Activated CD8-positive, alpha-beta memory T cell treated with anti-CD3 and anti-CD28 coated beads for 24 hours (primary cell): ENCODE measurements at places on chromosomes 5 and 9.

DNA sequence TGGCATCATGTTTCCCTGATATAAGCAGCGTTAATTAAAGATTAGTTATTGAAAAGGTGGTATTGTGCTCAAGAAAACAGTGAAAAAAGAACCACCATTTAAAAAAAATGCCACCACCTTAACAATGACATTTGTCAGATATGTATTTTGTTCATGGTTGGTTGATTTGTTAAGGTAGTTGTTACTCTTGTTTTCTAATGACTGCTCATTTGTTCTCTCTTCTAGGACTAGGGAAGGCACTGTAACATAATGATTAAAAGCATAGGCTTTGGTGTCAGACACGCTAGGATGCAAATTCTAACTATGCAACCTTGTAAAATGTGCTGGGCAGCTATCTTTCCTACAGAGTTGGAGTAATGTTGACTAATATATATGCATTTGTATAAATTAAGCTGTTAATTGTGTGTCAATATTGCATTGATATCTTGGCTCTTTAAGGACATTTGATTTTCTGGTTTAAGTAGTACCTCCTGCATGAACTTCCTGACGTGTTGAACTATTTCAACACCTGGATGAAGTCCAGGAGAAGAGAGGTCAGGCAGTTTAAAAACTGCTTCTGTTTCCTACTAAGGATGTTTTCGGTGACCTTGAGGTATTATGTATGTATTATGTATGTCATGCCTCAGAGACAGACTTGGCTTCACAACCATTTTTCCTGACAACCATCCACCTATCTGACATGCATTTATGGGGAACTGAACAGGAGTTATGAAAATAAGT, 77.8 kb downstream of the MUSK start:
- no peak for DNase-seq

DNA sequence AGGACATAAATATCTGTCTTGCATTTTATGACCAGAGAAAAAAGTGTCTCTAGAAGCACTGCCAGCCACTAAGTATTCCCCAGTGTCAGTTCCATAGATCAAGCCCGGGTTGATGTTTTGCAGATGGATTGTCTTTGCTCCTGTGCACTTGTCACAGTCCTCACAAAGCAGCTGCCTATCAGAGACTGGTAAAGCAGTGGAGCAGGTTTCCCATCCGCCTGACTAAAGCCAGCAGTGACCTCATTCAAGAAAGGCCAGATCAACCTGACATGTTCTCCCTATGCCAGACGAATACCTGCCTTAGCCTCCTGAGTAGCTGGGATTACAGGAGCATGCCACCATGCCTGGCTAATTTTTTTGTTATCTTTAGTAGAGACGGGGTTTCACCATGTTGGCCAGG, 26.8 kb upstream of the GARNL3 start:
- DNase-seq: no peak

DNA sequence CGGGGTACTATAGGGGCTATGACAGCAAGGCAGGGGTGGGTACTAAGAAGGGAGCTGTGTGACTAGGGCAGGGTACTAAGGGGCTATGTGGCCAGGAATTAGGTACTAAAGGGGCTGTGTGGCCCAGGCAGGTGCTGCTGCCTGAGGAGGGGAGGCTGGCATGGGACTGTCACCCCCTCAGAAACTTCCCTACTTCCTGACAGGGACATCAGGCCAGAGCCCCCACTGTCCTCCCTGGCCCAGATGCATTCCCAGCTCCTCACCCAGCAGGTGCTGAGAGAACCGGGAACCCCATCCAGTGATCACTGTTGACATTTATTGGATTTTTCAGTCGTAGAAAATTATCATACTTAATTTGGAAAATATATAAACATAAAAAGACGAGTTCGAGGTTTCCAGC, 26.6 kb downstream of the IRX2 start:
- no peak for DNase-seq

- DNase-seq: no peak
These were observed 151.5 kb downstream of the DCP2 start for GRCh38 chr5:113128082-113128481.

DNA sequence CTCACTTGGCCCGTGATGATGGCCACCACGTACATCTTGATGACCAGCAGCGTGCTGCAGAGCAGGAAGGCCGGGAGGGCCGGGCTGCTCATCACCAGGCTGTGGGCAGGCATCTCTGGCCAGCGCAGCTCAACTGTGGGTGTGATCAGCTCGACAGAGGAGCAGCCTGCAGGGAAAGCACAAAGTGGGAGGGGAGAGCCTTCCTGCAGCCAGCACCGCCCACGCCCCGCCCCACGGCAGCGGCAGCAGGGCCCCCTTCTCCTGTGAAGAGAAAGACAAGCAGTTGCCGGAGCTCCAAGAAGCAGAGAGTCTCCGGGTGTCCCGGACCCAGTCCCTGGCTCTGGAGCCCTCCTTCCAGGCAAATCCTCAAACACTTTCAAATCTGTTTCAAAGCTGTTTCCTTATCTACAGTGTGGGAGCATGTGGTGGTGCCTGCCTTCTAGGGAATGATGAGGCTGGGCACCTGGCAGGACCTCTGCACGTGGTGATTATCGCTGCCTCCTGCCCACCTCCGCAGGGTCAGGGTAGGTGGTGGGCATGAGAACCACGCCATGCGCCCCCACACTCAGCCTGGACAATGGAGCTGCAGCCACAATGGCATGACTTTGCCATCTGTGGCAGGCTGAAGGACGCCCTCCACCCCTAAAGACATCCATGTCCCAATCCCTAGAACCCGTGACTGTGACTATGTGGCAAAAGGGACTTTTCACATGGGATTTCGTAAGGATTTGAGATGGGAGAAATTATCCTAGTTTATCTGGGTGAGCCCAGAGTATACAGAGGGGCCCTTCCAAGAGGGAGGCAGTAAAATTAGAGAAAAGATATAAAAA, at the start of gene PTGES:
Gene PTGES, minus strand, starts transcription at position 143 of the 830 bp plus-strand sequence. Its CDS starts 30 bp downstream, at position 113.
- DNase-seq: peak; percentile 73

DNA sequence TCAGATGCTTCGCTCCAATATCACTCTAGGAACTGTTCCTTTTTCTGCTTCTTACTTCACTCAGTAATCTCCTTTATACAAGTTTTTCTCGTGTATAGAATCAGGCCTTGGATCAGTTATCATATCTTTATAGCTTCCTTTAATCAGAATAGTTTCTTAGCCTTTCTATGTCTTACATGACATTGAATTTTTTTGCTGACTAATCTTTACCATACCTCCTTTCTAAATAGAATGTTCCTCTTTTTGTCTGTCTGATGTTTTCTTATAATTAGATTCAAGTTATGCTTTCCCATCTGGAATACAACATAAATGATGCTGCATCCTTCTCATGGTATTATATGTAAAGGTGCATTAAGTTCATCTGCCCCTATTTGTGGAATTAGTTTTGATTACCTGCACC, 40.2 kb upstream of the TYRP1 start:
- DNase-seq: no peak

DNA sequence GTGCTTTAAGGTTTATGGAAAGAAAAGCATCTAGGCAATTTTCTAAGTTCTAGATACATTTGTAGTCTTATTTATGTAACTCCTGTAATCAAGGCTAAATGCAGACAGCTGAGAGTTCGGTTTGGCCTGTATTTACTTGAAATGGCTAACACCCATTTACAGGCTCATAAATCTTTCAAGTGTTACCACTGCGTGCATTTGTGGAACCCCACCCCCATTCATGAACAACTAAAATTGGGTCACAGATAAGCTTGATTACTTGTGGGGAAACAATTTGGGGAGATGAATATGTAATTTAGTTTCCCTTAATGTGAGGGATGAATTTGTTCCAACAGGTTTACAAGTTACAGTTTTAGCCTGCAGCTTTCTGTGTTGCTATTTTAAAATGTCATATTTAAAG, 360.6 kb downstream of the ARRDC3 start:
- no peak for DNase-seq

DNA sequence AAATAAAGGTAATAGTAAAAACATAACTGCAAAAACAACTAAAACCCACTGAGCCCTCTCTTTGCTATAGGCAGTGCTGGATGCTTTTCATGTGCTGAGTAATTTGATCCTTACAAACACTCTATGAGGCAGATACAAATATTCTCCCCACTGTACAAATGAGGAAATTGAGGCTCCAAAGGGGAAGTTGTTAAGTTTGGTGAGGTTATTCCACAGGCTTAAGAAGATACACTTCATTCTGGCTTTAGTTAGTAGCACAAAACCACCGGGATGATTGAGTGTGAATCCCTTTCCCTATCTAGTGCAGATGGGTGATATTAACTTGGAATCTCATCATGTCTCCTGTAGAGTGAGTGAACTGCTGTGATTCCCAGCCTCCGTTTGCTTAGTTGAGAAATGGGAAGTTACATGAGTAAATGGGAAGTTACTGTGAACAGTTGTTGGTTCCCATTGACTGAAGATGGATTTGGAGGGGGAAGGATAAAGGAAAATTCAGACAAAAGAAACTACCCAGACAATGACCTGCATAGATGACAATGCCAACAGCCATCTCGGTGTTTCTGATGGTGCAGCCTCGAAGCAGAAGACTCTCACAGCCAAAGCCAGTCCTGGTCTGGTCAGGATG, 208.3 kb downstream of the ATP10B start:
- DNase-seq: no peak

GRCh38 chr9:89436963-89437625, 60.8 kb downstream of the SEMA4D start:
- no peak for DNase-seq

DNA sequence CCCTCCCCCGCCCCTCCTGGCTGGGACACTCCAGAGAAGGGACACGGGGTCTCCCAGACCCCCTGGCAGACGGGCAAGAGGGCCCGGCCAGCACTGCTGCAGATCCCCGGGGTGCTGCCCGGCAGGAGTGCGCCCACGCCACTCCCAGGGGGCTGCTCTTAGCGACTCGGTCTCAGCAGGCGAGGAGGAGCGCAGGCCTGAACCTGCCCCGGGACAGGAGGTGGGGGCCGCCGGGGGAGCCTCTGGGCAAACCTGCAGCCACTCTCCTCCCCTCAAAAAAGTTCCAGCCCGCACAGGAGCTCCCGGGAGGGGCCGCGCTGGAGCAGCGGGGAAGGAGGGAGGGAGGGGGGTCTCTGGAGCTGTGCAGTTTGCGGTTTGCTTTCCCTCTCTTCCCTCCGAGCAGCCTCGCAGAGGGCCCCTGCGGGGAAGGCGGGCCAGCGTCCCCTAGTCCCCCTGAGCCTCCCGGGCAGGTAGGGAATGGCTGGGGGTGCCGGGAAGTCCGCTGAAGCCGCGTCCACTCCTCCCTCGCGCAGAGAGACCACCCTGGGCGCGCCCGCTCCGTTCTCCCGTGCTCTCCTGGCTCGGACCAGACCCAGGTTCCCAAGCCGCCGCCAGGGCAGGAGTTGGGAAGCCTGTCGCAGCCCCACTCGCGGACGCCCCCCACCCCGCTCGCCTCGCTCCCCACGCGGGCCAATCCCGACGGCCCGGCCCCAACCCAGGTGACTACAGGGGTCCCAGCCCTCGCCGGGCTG, 44.2 kb downstream of the NACC2 start:
- peak; percentile 58 for DNase-seq

DNA sequence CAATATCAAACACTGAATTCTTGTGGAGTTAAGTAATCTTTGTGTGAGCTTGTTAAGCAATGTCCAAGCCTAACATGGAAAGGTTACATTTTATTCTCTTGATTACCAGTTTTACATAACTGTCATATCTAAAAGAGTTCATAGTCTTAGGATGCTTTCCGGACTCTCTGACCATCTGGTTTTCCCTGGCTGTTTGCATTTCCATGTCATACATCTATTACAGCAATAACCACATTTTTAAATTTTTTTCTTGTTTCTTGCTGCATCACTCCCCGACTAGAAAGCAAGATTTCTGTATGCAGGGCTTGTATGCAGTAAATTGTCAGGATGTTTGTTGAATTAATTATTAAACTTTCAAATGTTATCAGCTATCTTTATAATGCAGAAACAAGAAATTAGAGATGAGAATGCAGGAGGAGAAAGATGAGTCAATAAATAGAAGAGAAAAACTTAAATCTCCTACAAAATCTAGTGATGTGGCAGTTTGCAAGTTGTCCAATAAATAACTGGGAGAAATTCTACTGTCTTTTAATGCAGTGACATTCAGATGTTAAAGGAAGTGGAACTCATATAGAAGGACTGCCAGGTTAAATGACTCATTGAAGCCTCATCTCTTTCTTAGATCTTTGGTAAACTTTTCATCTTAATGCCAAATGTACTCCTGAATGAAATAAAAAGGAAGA, 179.6 kb upstream of the SGCD start:
- no peak for DNase-seq

GRCh38 chr5:158976035-158976434, 123.7 kb downstream of the EBF1 start:
- DNase-seq: no peak

DNA sequence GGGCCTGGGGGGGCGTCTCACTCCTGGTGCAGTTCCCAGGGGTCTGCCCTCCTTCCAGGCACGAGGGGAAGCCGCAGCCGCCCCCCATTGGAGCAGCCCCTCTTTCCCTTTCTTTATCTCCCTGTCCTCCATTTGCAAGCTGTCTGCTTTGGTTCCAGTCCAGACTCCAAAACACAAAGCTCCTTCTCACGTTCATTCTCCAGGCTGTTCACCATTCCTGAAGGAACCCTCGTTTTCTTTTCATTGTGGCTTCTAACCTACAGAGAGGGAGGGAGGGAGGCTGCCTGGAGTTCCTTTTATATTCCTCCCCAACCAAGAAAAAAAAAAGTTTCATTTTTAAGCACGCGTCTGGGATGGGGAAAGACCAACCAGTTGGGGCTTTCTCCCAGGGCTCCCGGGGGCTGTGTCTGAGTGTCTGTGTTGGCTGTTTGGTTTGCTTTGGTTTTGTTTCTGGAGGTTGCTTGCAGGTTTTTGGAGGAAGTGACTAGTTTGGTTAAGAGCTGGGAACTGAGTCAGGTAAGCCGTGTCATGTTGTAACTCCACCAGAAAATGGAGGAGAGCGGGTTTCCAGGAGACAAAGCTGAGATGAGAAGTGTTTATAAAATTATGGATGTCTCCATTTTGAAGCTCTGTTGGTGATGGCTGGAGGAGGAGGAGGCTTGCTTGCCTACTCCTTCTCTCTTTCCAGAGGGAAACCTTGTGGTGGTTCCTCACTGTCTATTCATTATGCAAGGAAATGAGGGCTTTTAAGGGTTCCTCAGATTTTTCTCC, 1.6 kb downstream of the ZNF462 start:
- no peak for DNase-seq

DNA sequence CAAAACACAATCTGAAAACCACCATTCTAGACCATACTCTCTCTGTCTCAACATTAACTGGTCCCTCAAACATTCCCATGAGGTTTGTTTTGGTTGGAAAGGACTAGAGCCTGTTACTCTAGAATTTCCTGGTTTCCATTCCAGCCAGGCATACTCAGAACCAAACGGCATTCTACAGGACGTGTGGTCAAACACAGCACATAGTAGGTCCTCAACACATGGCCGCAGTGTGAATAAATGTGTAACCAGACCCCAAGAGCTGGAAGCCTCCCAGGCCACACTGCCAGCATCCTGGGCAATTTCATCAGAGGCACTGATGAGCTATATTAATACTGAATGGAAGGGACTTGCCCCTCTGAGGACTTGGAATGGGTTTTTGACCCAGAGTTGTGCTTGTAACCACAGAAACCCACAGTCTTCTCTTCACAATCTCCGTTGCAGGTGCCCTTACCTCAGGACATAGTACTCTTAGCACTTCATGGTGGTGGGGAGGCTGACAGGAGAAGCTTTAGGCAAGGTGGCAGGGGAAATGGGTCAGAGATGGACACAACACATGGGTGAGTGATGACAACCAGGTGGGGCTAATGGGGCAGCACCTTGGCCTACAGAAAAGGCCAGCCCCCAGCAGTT, 66.0 kb downstream of the ZNF366 start:
- DNase-seq: no peak
